Stimulated activated CD8-positive, alpha-beta memory T cell treated with anti-CD3 and anti-CD28 coated beads, Interleukin-4, amount 100 ng/mL, for 1 hour (primary cell): ENCODE measurements at places on chromosomes 2 and 18.

DNA sequence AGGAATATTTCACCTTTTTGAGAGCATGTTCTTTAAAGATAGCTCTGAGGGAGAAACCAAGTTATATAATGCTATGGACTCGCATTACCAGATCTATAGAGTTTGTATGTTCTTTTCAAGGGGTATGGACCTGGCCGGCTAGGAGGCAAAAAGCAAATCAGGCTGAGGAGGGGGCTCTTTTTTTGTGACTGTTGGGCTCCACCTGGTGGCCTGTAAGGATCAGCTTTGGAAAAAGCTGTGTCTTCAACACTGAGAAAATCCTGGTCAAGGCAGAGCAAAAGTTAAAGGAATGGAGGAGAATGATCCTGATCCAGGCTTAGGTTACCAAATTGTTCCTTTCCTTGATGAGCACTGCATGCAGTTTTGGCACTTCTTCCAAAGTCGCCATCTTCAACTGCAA, 180.5 kb downstream of the DIS3L2 start:
- no peak for DNase-seq

DNA sequence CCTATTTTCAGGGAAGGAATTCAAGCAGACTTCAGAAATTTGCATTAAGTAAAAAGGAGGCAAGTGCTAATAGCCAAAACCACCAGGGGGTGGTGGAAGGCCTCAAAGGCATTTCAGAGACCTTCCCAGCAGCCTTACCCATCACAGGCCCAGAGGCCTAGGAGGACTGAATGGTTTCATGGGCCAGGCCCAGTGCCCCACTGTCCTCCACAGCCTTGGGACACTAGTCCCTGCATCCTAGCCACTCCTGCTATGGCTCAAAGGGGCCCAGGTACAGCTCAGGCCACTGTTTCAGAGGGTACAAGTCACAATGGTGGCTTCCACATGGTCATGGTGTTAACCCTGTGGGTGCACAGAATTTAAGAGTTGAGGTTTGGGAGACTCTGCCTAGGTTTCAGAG, 58.6 kb upstream of the CHAC2 start:
- no peak for DNase-seq

GRCh38 chr2:104804148-104804890, 49.6 kb upstream of the POU3F3 start:
- no peak for DNase-seq

- DNase-seq = no peak
Measured at GRCh38 chr2:71668326-71669057, 215.1 kb downstream of the DYSF start.

DNA sequence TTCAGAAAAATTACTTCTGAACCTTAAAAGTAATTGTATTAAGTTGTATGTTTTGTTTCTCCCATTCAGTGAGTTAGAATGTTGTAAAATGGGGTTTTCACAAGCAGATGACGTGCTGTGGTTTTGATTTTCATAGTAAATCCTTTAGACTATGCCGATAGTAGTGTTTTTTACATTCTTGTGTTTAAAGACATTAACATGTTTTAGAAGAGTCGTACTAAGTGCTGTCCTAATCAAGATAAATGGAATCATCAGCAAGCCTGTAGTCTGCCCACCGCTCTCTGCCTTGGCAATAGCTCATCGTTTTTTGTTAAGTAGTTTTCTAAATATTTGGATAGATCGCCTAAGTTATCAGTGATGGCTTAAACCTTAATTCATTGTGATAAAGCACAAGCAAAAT, 21.5 kb downstream of the PKP4 start:
- no peak for DNase-seq

GRCh38 chr2:43472527-43473194, 123.2 kb downstream of the THADA start:
- DNase-seq = no peak

GRCh38 chr18:1805521-1805920, 765.8 kb downstream of the METTL4 start:
- DNase-seq = no peak

DNA sequence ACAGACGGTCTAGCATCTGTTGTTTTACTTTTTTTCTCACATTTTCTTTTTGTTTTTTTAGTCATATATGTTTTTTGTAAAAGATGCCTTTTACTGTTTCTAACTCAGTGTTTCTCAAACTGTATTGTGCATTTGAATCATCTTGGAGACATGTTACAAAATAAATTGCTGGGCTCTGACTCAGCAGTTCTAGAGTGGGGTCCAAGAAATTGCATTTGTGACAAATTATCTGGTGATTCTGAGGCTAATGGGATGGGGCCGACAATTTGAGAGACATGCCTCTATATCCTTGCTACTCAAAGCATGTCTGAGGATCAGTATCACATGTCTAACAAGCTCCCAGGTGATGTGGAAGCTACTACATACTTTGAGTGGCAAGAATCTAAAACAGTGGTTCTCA, 478.8 kb downstream of the PLCL1 start:
- no peak for DNase-seq

GRCh38 chr18:47931718-47932103, 1.3 kb upstream of the SMAD2 start:
- no peak for DNase-seq

GRCh38 chr2:152825834-152826233, 107.4 kb downstream of the ARL6IP6 start:
- DNase-seq = no peak

DNA sequence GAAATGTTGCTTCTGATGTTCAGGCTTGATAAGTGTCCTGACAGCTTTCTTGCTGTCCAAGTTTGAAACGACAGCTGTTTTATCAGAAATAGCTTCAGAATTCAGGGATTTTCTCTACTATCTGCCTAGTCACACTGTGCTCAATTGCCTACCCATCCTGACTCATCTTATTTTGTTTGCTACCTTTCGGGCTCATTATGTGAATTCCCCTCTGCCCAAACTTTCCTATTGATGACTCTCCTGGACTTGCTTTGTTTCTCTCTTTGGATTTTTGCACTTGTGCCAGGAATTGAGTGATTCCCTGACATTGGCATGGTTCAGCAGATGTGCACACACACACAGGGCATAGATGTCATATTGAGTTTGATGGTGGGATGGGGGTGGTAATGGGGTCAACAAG, 1052.6 kb upstream of the PIK3C3 start:
- DNase-seq = no peak

- DNase-seq = no peak
Measured at GRCh38 chr2:84640411-84640810, 124.1 kb downstream of the DNAH6 start.

GRCh38 chr2:154914561-154914960, 216.1 kb downstream of the KCNJ3 start:
- DNase-seq = no peak

- no peak for DNase-seq
Measured at GRCh38 chr2:11103984-11104793, 51.1 kb upstream of the SLC66A3 start.

DNA sequence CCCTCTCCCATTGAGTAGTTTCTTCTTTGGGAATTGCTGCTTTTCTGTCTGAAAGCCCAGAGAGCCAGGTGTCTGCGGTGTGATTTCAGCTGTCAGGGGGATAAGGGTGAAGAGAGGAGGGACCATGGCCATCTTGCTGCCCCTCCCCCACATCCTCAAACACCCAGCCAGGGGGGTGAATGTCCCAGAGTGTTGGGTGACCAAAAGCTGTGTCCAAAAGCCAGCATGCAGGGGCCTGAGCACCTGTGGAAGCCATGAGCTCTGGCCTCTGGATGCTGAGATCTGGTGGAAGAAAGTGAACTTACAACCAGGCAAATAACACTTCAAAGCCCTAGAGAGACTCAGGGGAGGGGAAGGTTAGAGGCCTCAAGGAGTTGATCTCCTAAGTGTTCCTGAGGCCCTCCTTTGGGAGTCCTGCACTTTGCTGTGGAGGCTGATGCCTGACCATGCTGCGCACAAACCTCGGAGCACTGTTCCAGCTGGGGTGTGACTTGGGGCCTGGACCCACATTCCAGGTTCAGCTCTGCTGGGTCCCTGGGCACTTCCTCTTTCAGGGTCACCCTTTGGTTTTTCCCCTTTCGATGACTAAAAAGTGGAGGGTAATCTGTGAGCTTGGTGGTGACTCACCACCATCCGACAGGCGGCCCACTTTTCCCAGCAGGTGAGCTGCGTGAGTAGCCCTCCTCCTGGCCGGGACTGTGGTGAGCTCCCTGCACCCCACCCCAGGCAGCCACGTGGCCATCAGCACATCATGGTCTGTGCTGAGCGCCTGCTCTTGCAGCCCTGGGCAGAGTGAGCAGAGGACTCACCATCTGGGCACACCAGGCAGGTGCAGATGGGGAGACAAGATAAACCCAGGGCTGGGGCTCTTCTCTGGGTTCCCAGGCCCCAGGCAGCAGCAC, 66.8 kb upstream of the FOSL2 start:
- no peak for DNase-seq

DNA sequence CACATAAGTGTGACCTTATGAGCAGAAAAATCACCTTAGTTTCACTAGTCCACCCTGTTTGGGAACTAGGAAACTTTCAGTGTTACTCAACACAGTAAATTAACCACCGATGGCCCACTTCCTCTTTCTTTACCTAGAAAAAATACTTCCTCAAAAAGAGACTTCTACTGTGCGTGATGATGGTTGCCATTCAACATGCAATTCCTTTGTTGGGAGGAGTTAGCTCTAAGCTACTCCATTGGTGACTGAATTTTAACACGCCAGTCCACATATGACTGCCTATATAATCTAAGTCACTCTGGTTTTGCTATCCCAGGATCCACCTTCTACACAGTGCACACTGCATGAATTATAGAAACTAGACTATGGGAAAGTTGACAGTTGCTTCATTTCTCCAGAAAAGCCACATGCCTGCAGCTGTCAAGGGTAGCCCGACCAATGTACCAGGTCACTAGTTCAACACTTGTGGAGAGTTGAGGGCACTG, 47.8 kb upstream of the REG3G start:
- DNase-seq = no peak

- no peak for DNase-seq
Measured at GRCh38 chr2:163698857-163699256, 37.0 kb downstream of the FIGN start.

- no peak for DNase-seq
Measured at GRCh38 chr2:161980976-161981375, 93.0 kb downstream of the DPP4 start.

- no peak for DNase-seq
Measured at GRCh38 chr2:190420801-190421200, 12.6 kb downstream of the MFSD6 start.

DNA sequence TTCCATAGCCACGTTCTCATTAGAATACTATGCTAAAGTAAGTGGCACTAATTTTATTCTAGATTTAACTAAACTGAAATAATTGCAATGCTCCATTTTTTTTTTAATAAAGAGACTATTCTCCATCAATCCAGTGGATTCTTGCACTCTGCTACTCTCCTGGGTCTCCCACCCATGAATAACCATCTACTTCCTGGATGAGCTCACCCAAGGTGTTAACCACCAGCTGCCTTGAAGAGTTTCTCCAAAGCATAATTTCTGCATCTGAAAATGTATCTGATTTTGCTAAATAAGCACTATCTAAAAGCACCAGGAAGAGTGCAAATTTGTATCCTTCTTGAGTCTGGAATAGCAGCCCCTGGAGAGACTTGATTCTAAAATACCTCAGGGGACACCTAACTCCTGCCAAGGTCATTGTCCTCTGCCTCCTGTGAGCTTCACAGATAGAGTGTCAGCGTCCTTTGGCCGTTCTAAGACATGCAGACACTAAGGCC, 41.6 kb upstream of the SH3BP4 start:
- DNase-seq = no peak

DNA sequence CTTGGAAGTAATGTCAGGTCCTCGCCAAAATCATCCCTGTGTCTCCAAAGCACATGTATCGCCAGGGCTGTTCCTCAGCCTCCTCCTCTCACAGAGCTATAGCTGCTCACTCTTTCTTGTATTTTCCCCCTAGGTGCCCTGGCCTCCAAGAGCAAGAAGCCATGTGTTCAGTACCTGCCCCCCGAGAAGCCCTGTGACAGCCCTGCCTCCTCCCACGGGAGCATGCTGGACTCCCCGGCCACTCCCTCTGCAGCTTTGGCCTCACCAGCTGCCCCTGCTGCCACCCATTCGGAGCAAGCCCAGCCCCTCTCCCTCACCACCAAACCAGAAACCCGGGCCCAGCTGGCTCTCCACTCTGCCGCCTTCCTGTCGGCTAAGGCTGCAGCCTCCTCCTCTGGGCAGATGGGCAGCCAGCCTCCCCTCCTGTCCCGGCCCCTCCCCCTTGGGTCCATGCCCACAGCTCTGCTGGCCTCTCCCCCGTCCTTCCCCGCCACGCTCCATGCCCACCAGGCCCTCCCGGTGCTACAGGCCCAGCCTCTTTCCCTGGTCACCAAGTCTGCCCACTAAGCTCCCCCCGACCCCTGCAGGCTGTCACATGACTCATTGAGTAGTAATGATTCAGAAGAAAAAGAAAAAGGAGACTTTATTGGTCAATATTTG, 18.8 kb downstream of the TGOLN2 start:
- DNase-seq = no peak

DNA sequence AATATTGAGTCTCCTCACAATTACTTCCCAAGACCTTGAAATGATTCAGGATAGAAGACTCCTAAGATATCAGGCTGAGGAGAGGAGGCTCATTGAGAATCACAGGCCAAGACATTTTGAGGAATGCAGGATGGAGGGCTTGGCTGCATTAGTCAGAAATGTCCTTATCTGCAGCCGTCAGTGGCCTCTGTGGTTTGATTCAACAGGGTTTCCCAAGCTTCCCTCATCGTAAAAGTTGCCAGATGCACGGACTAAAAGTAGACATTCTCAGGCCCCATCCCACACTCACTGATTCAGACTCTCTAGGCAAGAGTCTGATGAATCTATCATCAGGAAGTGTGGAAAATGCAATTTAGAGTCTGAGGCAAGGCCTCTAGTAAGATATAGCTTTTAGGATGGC, 34.0 kb upstream of the TMEM178A start:
- no peak for DNase-seq

DNA sequence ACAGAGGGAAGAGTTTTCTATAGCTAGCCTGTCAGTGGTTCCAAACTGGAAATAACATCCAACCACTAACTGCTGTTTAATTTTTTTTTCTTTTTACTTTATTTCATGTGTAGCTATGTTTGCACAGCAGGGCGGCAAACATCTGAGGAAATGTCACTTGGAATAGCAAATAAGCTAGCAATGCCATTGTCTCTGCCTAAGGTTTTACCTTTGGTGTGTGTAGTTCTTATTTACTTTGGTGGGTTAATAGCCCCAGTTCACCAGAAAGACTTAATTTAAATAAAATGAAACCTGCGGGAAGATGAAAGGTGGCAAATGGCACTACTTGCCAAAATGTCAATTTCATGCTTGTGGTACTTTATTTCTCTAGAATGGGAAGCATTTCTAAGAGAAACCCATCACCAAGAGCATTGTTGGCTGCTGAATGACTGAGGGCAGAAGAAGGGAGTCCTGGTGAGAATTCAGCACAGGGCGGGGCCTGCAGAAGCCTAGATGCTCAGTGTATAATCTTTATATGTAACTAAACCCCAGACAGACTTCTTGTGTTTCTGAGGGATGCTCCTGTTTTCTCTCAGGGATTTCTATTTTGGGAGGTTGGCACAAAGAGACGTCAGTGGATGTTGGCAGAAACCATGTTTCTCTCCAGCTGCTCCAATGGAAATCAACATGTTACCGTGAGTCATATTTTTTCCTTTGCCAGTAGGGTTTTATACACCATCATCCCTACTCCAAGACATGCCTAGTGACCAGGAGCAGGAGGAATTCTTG, 300.4 kb upstream of the NT5C1B start:
- no peak for DNase-seq
